ENCODE measurements at places on chromosomes 2 and 18.

- no peak overlapping the region for H3K27ac ChIP-seq
- no peaks in the 10 kb centered on the region for H3K27me3 ChIP-seq
- H3K4me1 ChIP-seq: no peaks in the 10 kb centered on the region
- H3K36me3 ChIP-seq: no peaks in the 10 kb centered on the region
- DNase-seq: no peak
Measured at GRCh38 chr2:71494091-71494490, 40.7 kb downstream of the DYSF start.

- H3K4me3 ChIP-seq: no peak overlapping the region
- no peak for DNase-seq
- H3K4me1 ChIP-seq: no peaks in the 10 kb centered on the region
- H3K27me3 ChIP-seq: no peaks in the 10 kb centered on the region
Measured at GRCh38 chr18:62338446-62339105, 13.5 kb downstream of the TNFRSF11A start.

DNA sequence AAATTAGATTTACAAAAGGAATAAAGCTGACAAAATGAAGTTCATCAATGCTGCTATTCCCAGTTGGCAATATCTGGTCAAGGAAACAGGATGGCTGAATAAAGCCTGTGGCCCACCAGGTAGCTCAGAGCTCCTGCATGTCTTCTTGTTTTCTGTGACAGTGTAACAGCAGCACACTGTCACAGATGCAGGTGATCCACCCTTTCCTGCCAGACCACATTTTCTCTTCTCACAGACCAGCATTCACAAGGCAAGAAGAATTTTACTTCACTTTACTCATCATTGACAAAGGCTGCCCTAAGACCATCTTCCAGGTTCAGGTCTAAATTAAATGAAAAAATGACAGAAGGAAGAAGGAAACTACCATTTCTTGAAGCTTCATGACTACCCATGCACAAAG is 166.2 kb upstream of the MEIS1 start:
- H3K4me3 ChIP-seq: no peak overlapping the region
- no peak overlapping the region for H3K27ac ChIP-seq
- H3K4me1 ChIP-seq: no peaks in the 10 kb centered on the region
- H3K36me3 ChIP-seq: no peaks in the 10 kb centered on the region
- H3K27me3 ChIP-seq: no peaks in the 10 kb centered on the region

GRCh38 chr2:422676-423435 is 135.0 kb upstream of the ALKAL2 start:
- DNase-seq: no peak
- no peak overlapping the region for H3K27ac ChIP-seq
- no peaks in the 10 kb centered on the region for H3K27me3 ChIP-seq
- no peak overlapping the region for H3K4me3 ChIP-seq
- no peaks in the 10 kb centered on the region for H3K4me1 ChIP-seq
- no peaks in the 10 kb centered on the region for H3K36me3 ChIP-seq

Measured in naive thymus-derived CD4-positive, alpha-beta T cell (primary cell).